NCI-H187 (cell line): ENCODE measurements at places on chromosomes 1 and 21.

- no peak for DNase-seq
Measured at GRCh38 chr1:19229229-19229628, 19.2 kb upstream of the UBR4 start.

GRCh38 chr1:177392336-177392735 is 221.6 kb downstream of the BRINP2 start:
- no peak for DNase-seq

DNA sequence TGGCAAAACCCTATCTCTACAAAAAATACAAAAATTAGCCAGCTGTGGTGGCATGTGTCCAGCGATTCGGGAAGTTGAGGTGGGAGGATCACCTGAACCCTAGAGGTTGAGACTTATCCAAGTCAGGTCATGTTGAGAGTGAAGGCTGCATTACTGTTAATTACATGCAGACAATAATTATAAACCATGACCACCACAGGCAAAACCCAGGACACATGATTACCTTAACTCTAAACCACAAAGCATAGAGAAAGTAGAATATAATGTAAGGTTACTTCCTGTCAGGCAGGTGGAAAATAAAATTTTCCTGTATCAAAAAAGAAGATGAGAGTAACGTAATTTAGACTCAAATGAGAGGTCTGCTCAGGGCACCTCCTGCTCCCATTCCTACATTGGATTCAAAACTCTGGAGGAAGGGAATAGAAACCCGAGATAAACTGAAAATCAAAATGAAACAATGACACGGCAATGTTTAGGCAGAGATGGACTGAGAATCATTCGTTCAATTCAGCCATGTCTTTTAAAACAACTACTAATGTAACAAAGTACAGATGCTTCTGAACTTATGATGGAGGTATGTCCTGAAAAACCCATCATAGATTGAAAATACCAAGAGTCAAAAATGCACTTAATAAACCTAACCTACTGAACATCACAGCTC is 33.6 kb downstream of the RGS8 start:
- no peak for DNase-seq

- no peak for DNase-seq
Measured at GRCh38 chr1:201450721-201451291, 18.2 kb downstream of the PHLDA3 start.

- DNase-seq, result no peak
Measured at GRCh38 chr1:11757047-11757446, 4.9 kb upstream of the C1orf167 start.

DNA sequence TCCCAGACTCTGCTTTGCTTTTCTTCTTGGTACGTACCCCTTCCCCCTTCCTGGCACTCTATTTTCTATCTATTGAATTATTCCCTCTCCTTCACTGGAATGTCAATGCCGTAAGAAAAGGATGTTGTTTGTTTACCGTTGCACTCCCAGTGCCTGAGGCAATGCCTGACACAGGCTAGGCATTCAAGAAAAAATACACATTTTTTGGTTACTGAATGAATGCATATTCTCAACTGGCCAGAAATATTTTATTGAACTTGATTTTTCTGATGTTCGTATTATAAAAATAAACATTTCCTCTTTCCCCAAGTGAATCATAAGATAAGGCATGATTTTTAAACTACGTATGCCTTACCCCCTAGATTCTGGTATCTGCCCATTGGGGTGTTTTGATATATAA is 41.2 kb downstream of the GNG12 start:
- DNase-seq, result no peak

DNA sequence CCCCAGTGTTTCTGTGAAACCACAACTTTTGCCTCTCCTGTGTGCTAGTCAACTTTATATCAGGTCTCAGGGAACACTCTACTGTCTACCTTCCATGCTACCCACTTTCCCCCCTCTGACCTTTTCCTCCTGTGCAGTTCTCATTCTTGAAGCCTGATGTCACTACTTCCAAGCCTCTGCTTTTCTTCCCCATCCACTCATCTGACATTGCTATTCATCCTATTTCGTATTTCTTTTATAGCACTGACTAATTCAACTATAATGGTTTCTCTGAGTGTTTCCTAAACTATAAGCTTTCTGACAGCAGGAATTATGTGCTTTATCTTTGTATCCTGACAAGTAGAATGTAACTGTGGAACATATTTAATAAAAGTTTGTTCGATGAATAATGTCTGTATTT is 18.2 kb upstream of the DPH5 start:
- DNase-seq, result no peak

- no peak for DNase-seq
Measured at GRCh38 chr1:114719424-114719787, 2.8 kb upstream of the NRAS start.

DNA sequence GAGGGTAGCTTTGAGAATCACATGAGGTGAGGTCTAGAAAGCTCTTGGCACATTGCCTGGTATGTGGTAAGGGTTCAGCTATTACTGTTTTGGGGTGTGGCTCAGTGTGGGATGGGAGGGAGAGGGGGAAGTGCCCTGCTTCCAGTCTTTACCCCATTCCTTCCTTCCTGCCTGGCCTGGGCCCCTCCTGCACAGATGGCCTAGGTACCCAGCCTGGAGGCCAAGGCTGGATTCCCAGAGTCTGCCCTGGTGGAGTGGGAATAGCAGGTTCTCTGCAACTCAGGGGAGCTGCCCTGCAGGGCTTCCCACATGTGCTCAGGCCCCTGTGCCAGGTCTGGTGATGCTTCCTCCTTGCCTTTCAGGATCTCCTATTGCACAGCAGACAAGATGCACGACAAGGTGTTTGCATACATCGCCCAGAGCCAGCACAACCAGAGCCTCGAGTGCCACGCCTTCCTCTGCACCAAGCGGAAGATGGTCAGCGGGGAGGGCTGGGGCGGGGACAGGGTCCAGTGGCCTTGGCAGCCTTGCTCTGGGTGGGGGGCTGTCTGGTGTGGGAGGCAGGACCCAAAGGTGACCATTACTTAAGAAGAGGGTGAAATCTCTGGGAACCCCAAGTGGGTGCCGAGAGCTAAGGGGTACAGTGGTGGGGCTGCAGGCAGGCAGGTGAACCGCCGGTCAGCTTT is 13.5 kb downstream of the LDLRAP1 start:
- DNase-seq, result no peak

DNA sequence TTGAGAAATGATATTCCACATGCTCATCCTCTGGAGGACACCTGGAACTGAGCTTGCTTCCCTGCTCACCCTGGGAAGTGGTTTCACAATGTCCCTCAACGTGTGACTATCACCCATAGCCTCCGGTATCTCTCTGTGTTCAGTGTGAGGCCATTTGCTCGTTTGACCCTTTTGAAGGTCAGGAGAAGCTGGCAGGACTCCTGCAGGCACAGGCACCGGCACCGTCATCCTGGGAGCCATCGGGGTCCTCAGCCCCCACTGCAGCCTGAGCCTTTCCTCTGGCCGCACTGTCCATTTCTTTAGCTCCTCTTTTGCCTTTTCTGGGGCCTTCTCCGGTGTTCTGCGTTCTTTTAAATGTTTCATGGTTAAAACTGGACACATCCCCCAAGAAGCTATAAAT is 159.6 kb upstream of the COL6A1 start:
- DNase-seq, result no peak

DNA sequence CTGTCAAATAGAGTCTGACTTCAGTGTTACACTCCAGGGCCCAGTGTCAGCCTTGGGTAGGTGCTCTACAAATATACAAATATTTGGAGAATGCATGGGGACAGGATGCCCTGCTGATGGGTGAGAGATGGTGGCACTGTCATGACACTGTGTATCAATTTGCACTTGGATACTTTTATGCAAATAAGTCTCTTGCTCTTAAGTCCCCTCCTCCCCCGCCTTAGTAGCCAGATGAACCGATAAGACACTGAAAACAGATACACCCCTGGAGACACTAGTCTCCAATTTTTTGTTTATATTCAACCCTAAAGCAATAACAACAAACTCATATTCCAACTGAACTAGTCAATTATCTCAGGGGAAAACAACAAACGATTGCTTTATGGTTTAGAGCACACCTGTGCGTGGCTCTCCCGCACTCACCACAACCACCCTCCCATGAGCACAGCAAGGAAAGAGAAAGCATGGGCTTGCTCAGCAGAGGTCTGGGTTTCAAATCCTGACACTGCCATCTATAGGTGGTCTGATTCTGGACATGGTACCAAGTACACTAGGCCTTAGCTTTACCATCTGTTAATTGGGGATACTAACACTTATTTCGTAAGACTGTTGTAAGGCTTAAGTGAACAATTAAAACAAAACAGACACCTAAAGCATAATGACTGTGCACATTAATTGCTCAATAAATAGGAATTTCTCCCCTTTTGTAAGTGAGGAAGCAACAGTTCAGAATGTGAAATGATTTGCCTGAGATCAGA is 50.3 kb downstream of the HIVEP3 start:
- no peak for DNase-seq

GRCh38 chr1:184771190-184771691 is 16.6 kb upstream of the EDEM3 start:
- peak; percentile 30 for DNase-seq

DNA sequence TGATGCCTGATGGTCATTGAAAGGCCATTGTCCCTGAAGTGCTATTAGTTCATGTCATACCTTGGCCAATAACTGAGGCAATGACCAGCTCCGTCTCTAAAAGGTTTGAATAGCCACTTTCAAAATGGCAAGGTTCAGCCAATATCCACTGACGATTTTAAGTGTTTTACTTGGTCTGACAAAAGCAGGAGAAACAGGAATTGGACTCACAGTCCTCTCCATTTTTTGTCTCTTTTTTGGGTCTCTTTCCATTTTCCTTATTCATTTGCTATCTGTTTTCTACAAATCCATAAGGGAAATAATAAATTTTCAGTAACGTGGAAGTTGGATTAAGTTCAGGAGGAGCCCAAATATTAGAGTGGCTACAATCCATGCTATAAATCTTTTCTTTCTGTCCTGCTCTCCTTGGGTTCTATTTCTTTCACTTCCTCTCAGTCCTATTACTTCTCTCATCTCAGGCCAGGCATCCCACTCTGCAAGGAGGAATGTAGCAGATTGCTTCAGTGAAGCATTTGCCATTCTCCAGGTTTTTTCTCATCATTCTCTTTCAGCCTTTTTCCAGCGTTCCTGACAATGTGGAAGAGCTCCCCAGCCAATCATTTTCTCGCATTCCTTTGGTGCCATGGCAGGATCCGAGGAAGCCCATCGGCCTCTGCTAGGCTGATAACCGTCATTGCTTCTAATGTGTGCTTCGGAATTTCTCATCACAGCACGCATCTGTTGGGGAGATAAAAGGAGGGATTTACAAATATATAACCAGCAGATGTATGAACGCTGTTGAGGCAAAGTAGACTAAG is 414.5 kb downstream of the ADGRL2 start:
- DNase-seq, result no peak

DNA sequence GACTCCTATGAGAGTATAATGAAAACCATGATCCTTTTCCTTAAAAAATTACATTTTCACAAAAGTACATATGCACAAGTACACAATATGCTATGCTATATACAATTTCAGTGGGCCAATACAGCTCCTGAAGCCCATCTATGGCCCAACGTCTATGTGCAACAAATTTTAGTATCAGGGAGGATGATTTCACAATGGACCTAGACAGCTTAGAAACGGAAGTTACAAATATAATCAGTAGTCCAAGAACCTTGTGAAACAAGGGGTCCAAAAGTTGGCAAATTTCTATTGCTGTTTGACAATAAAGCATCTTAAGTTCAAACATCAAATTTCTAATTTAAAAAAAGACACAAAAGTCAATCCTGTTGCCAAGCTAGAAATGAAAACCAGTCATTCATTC is 87.0 kb downstream of the DPYD start:
- DNase-seq, result no peak

DNA sequence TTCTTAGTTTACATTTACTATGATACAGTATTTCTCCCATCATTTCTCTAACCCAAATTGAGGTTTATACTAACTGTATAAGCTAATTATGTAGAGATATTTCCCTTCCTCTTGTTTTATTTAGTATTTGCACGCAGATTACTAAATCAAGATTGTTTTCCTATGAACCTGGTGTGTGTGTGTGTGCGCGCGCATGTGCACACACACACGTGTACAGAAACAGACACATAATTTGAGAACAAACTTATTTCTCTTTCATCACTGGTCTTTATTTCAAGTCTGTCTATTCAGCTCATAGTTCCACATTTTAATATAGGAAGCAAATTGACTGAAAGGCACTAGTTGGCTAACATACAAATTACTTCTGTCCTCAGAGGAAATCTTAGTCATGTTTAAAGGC is 19.7 kb upstream of the COL24A1 start:
- no peak for DNase-seq

DNA sequence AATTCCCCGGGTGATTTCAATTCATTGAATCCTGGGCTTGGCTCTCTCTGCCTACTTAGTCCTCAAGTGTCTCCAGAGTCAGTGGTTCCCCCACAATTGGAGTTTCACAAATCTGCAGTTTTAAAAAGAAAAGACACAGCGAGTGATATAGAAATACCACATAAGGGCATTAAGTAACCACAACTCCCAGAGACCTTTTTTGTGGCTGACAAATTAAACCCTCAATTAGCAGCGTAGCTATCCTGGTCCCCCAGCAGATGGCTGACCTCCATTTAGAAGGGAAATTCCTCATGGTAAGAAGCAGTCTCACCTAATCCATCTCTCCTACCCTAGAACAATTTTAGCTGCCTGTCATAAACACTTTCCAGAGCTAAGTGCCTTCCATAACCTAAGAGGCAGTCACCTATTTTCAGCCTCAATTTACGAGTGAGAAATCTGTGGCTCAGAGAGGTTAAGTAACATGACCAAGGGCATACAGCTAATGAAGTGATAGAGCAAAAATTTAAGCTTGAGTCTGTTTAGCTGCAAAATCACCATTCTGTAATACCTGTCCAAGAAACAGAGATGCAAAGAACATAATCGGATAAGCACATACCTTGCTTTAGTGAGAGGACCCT is 56.0 kb upstream of the NBPF3 start:
- no peak for DNase-seq

- DNase-seq, result no peak
Measured at GRCh38 chr1:18618546-18619466, 11.8 kb upstream of the PAX7 start.

GRCh38 chr1:224786533-224787250 is 142.8 kb upstream of the DNAH14 start:
- DNase-seq, result no peak

GRCh38 chr1:177103005-177103852 is 61.3 kb downstream of the ASTN1 start:
- DNase-seq, result no peak

DNA sequence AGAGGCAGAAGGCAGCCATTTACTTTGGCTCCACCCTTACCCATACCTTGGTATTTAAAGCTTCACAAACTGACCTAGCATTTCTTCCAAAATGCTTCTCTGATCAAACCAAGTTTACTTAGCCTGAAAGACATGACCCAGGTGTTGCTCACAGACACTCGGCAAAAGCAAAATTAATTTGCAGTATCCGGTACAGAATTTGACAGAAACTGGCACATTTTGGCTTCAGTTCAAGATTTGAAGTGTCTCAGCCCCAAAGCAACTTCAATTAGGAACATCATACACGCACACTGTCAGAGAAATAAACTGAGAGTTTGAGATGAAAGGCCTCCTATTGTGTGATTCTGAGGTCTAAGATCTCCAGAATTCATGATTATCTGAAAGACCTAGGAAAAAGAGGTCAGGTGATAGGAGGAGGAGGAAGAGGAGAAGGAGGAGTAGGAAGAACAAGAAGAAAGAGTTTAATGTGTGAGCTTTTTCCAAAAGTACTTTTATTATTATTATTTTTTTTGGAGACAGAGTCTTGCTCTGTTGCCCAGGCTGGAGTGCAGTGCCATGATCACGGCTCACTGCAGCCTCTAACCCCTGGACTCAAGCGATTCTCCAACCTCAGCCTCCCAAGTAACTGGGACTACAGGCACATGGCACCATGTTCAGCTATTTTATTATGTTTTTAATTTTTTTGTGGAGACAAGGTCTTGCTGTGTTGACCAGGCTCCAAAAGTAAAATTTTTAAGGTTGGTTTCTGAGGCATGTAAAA is 143.6 kb downstream of the SLC45A1 start:
- DNase-seq, result no peak

GRCh38 chr1:151001602-151002001 is 5.1 kb downstream of the MINDY1 start:
- no peak for DNase-seq
